NT2/D1 (cell line): ENCODE measurements at places on chromosomes 13 and 19.
A peak's percentile ranks its signal among the peaks of the same experiment; 100 is the strongest.

DNA sequence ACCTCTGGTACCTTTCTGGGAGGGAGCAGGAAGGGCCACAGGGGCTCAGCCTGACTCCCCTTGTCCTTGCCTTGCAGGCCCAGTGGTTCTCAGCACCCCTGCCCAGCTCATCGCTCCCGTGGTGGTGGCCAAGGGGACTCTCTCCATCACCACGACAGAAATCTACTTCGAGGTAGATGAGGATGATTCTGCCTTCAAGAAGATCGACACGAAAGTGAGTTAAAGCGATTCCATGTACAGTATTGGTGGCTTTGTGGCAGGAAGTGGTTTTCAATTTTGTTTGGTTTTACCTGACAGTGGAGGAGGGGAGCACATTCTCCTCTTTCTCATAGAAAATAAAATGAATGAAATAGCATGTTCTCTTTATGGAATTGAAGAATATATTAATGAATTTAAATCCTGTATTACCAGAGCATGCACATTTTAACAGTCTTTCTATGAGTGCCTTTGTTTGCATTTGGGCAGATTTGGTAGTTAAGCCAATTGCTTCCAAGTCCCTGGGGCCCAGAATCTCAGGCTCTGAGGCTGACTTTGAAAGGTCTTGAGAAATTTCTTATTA, 4.1 kb downstream of the MAB21L1 start:
- DNase-seq, result no peak

DNA sequence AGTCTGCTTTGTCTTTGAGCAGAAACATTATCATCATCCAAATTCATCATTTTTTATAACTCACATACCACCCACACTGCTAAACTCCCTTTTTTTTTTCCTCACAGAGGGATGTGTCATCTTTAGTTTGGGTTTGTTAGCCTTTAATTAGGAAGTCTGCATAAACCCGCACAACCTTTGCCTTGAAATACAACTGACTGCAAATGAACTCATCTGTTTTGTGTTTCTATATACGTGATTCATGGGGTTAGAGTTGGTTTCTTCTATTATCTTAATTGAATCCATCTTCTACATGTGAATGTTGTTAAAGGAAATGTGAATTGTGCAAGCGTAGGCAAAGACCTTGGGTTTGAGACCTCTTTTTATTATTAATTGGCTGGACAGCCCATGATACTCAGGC, 102.7 kb downstream of the SLAIN1 start:
- no peak for DNase-seq

DNA sequence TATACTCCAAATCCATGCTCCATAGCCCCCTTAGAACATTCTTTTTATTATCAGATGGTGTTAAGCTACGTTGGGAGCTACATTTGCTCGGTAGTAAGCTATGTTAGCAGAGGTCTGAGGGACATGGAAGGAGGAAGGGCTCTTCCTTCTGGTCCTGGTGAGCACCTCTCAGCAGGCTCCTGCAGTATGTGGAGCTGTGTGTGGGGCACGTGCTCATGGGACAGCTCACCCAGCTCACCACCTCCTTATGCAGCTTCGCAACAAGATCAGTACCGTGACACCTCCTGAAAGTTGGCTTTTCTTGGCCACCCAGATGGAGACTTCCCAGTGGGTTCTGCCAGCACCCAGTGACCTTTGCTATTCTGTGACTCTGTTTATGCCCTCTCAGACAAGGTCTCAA, 400.5 kb upstream of the SLC10A2 start:
- DNase-seq, result no peak

GRCh38 chr13:36166046-36166445, 34.9 kb upstream of the DCLK1 start:
- no peak for DNase-seq

DNA sequence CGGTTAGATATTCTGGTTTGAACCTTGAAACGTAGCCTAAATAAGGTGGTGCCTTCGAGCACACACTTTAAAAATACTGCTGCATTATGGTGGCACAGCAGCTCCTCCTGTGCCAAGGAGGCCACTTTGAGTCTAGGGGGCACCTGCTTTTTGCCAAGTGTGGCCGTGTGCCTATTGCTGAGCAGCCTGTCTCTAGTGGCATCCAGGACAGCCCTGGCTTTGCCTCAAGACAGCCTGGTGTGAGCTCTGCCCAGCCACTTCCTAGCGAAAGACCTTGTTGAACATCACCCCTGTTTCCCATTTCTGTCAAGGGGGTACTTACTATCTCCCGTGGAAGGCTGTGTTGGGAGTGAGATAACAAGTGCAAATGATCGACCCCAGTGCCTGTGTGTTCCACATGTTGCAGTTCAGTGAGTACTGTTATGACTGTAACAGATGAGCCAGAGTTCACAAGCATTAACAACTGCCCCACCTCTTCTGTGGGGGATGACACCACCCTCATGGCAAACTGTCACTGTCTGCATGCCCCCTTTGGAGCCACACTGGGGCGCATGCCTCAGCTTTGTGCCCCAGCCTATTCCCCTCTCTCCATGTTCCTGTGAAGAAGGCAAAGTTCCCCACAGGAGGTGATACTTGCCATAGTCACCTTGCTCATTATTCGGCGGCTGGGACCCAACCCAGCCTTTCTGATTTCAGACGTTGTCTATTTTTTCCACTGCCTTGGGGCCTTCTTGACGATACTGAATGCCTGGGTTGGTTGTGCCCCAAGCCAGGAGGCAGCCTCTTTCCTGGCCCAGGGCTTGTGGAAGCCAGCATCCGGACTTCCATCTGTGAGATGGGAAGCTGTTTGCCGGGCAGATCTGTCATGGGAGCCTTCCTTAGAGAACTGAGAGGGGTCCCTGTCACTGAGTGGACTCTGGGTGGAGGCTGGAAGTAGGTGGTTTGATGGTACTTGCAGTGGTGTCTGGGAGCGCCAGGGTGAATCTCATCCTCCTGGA, 5.4 kb downstream of the GATAD2A start:
- no peak for DNase-seq

GRCh38 chr19:13441810-13442512, 64.3 kb downstream of the CACNA1A start:
- peak; percentile 65 for DNase-seq

DNA sequence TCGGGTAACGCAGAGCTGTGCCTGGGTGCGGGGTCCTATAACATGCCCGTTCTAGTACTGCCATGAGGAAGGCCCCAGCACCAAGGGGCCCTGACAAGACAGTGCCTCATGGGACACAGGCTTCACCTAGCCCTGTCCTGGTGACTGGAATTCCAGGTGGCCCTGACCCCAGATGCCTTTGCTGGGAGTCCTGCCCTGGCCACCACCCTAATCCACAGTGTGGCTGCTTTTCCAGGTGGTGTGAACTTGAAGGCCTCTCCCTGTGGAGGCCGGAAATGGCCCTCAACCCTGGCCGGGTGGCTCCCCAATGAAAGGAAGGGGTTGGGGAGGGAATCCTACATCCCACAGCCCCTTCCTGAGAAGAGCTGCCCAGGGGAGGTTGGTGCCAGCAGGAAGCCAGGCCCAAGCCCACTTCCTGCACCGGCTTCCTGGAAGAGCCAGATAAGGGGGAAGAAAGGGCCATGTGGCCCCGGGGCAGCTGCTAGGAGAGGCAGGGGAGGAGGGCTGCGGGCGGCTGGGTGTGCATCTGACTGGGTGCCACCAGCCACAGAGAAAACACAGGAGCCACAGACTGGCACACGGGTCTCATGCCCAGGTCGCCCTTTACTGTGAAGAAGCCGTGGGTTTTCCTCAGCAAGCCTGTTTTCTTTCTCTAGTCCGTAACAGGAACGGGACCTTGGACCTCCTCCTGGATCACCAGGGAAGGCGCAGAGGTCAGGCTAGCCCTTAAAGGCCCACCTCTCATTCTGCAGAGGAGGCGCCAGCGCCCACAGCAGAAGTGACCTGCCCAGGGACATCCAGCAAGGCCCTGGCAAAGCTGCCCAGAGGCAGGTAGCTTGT, 4.7 kb downstream of the LSM4 start:
- no peak for DNase-seq

GRCh38 chr13:98900442-98900841, 77.4 kb downstream of the DOCK9 start:
- no peak for DNase-seq

DNA sequence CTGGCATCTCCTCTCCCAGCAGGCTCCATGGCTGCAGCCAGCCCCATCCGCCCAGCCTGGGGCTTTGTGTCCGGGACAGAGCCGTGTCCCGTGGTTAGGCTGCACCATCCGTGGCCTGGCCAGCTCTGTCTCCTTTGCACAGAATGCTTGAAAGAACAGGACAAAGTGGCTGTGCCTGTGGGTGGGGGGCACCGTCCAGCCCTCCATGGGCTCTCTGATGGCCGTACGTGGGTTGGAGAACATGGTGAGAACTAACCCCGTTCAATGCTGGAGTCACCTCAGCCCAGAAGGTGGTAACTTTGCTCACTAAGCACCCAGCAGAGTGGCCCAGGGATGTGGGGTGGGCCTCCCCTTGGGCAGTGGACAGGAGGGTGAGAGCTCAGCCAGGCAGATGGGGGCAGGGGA, 2.8 kb downstream of the RPS15 start:
- DNase-seq, result no peak

DNA sequence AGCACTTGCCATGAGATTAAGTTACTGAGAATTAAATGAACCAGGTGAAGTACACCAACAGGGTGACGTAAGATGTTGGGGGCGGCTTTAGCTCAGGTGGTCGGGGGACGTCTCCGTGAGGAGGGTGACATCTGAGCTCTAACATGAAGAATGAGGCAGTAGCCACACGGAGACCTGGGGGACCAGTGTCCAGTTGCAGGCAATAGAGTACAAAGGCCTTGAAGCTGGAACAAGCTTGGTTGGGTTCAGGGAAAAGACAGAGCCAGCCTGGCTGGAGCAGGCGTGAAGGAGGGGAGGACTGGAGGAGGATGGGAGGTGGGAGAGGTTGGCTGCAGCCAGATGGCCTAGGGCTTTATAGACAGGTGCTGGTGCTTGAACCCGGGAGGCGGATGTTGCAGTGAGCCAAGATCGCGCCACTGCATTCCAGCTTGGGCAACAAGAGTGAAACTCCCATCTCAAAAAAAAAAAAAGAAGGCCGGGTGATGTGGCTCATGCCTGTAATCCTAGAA, 1.6 kb downstream of the SPINT2 start:
- DNase-seq, result no peak

GRCh38 chr13:74683411-74683810, 549.2 kb upstream of the KLF12 start:
- DNase-seq, result no peak

GRCh38 chr13:101942038-101942437, 459.8 kb downstream of the FGF14 start:
- DNase-seq, result no peak

- no peak for DNase-seq
Measured at GRCh38 chr19:19575411-19575810, 37.3 kb downstream of the CILP2 start.

DNA sequence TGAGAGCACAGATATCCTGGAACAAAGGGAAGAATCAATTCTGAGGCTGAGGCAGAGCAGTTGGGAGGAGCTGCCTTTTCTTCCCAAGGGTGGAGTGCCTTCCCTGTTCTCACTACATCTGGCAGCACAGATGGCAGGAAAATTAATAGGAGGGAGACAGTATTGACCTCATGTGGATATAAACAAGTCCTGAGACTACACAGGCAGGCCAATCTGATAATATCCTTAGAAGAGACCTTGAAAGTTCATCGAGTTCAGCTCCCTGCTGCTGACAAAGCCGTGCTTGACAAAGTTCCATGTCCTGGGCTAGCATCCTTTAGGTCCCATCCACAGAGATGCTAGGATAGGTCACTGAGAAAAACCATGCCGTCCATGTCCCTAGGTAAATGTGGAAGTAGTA, 1451.5 kb downstream of the EFNB2 start:
- no peak for DNase-seq

GRCh38 chr19:37817180-37817981, 38.0 kb upstream of the ZNF573 start:
- peak; percentile 63 for DNase-seq

- peak; percentile 97 for DNase-seq
Measured at GRCh38 chr19:572140-572742, at the start of gene BSG. Gene BSG (plus strand): TSS chr19:572596. CDS start chr19:572635, 39 bp downstream.

GRCh38 chr19:41219924-41220567, 1.0 kb downstream of the AXL start:
- no peak for DNase-seq

GRCh38 chr13:50757008-50757407, 86.5 kb downstream of the DLEU7 start:
- DNase-seq, result no peak

- DNase-seq, result no peak
Measured at GRCh38 chr19:54606891-54607784, 13.7 kb downstream of the LILRA1 start.

GRCh38 chr13:23411220-23411619, 22.3 kb downstream of the SACS start:
- no peak for DNase-seq

DNA sequence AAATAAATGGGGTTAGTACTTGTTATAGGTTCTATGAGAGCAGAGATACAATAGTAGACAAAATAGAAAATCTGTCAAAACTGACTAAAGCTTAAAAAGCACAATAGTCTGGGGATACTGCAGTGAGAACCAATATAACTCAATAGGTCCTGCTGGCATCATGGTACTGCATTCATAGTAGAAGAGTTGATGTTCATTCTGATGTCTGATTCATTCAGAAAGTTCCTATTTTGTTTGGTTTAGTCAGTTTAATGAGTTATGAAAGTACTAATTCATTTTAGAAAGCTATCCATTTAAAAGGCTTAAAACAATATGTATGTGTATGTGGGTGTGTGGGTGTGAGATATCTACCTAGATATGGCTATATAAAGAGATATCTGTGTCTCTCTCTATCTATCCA, 152.8 kb downstream of the LHFPL6 start:
- DNase-seq, result no peak

DNA sequence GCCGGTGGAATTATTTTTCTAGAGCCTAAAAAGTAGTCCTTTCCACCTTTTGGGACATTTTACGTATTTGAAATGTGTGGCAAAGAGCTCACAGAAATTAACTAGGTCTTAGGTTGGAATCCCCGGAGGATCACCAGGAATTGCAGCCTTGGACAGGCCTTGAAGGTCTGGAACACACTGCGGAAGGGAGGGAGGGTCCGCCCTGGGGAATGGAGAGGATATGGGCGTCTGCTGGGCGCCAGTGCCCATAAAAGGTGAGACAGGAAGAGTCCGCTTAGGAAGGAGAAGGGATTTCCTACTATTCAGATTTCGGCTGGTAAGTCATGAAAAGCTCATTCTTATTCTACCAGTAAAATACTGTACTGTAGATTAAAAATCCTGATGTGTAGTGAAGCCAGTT, 111.9 kb downstream of the COL4A2 start:
- no peak for DNase-seq

GRCh38 chr13:51026016-51026415, 85.1 kb downstream of the C13orf42 start:
- DNase-seq, result no peak

DNA sequence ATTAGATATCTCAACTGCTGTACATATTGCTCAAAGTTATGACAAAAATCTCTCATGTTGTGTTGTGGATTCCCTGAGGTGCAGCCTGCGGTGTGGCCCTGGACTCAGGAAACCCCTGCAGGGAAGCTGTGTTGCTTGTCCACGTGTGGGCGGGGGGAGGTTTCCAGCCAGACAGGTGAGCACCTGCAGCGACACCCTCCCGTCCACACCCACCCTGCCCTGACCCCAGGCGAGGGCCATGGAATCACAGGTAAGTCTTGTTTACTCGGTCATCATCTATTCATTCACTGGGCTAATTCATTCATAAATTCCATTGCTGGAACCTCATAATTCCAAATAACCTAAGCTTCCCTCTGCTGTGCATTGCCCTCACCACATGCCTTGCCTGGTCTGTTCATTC, 14.1 kb downstream of the PLPP2 start:
- DNase-seq, result no peak
